ENCODE measurements at places on chromosomes 6 and 20.

GRCh38 chr20:63499338-63499969 is 571 bp upstream of the EEF1A2 start:
- no peak for DNase-seq

- DNase-seq: no peak
Observed at GRCh38 chr6:157684620-157685299, 138.3 kb upstream of the SNX9 start.

GRCh38 chr6:142932889-142933288 is 12.1 kb downstream of the HIVEP2 start:
- no peak for DNase-seq

GRCh38 chr20:10603971-10604864 is 69.6 kb downstream of the JAG1 start:
- DNase-seq: no peak

GRCh38 chr6:68634726-68635411 is at the start of gene ADGRB3:
Gene ADGRB3 (plus strand): TSS chr6:68635282. CDS start chr6:68638676, 3,394 bp downstream.
- DNase-seq: no peak

- DNase-seq: no peak
Observed at GRCh38 chr6:123898665-123899064, 95.0 kb downstream of the NKAIN2 start.

GRCh38 chr6:135233686-135234491 is 52.8 kb downstream of the MYB start:
- no peak for DNase-seq

DNA sequence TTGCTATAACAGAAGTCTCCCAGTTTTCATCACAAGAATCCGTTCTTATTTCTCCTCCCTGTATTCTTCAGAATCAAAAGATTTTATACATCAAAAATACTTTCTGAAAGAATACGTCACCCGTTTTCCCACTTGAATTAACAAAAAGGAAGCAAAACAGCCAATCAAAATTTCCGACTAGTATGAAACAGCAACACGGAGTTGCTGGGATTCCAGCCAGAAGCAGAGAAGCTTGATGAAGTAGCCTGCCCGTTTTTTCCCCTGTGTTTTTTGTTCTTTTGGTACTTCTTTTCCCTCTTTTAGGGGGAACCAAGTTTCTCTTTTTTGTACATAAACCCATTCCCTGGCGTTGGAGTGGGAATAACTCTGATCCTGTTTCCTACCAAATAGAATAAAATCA is 14.6 kb downstream of the TXLNB start:
- DNase-seq: no peak

DNA sequence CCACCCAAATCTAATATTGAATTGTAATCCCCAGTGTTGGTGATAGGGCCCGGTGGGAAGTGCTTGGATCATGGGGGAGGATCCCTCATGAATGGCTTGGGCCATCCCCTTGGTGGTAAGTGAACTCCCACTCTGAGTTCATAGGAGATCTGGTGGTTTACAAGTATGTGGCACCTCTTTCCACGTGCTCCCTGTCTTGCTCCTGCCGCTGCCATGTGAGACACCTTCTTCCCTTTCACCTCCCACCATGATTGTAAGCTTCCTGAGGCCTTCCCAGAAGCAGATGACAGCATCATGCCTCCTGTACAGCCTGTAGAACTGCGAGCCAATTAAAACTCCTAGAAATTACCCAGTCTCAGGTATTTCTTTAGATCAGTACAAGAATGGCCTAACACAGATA is 150.8 kb downstream of the SH3BGRL2 start:
- DNase-seq: no peak

DNA sequence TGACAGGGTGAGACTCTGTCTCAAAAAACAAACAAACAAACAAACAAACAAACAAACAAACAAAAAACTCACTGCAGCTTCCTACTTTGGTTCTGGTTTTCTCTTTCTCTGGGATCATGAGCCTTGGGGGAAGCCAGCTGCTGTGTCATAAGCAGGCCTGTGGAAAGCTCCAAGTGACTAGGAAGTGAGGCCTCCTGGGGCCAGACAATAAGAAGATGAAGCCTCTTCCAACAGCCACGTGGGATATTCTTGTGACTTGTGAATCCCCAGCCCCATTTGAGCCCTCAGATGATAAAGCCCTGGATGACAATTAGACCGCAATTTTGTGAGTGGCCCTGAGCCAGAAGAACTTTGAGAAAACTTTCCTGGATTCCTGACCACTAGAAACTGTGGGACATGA is 11.4 kb downstream of the HLA-A start:
- DNase-seq: no peak

DNA sequence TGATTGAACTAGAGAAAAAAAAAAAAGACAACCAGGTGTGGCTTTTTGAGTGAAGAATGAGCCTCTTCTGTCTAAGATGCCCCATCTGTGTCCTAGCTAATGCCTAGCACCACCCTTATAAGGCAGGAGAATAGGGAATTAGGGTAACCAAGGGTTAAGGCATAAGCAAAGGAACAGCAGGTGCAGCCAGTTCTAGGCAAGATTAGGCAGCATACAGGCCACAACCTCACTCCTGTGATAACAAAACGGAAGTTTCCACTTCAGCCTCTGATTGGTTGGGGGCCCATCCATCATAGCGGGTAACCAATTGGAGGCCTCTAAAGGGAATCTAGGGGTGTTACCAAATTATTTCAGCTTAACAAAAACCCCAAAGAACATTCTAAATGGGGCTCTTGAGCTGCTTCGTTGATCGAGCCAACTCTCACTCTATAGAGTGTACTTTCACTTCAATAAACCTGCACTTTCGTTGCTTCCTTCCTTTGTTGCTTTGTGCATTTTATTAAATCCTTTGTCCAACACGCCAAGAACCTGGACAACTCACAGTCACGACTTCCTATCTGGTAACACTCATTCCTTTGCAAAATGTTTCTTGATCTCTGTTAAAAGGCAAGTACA is 61.9 kb upstream of the TAGAP start:
- DNase-seq: peak; percentile 83

DNA sequence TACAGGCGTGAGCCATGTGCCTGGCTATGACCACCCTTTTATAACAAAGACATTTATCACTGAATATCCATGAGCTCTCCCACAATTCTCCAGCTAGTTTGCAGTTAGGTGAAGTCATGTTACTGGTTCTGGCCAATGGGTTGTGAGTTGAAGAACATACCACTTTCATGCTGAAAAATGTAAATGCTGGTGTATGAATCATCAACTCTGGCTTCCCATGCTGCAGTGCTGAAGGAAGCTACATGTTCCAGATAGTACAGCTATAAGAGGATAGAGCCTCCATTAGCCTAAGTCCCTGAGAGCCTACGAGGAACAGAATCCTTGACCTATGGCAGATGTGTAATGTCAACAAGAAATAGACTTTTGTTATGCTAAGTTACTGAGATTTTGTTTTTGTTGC is 180.4 kb downstream of the BTBD9 start:
- DNase-seq: no peak

DNA sequence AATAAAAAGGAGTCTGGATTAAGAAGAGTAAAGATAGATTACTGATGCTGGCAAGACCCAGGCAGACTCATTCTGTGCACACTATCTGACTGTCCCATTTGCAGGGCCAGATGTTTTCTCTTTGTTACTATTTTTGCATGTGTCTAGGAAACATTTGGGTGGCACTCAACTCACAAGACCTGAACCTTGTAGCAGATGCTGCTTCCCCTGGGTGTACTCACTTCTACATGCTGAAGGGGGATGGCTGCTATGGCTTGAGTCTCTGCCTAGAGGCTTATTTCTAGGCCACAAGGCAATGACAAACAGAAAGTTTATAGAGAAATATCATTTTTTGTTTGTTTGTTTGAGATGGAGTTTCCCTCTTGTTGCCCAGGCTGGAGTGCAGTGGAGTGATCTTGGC is 351.4 kb downstream of the FOXA2 start:
- no peak for DNase-seq

DNA sequence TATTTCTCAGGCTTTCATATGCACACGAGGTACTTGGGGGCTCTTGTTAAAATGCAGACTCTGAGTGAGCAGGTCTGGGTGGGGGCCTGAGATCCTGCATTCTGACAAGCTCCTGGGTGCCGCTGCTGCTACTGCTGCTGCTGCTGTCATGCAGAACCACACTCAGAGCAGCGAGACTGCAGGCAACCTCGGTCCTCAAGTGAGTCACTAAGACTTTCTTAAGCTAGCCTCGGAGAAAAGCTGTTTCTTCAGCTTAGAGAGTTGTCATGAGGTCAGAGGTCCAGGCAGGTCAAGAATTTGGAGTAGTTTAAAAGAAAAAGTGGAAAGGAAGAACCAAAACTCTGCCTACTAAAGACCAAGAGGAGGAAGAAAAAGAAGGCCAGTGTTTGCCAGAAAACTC is 92.9 kb downstream of the SPTLC3 start:
- no peak for DNase-seq

- DNase-seq: no peak
Observed at GRCh38 chr20:59137532-59137931, 26.1 kb upstream of the ZNF831 start.

GRCh38 chr6:1986454-1987243 is 258.8 kb downstream of the GMDS start:
- DNase-seq: no peak

DNA sequence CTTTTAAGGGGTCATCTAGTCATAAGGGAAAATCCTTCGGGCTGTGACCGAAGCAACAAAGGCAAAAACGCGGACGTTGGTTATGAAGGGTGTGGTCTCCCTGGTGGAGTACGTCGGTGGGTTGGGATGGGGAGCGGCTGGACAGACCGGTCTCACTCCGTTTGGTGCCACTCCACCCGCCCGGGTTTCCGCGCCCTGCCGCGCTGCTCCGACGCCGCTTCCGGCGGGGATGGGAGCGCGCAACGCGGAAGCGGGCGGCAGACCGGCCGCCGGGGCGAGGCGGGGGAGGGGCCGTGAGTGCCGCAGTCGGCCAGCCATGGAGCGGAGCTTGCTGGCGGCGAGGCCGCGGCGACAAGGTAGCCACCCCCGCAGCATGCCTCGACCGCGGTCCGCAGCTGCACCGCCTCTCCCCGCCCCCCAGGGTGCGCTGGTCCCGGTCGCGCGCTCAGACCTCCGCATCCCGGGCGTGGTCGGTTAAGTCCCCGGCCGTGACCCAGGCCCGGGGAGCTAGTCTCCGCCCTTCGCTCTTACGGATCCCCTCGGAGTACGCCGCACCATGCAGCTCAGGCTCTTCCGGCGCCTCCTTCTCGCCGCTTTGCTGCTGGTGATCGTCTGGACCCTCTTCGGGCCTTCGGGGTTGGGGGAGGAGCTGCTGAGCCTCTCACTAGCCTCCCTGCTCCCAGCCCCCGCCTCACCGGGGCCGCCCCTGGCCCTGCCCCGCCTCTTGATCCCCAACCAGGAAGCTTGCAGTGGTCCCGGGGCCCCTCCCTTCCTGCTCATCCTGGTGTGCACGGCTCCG is at the start of gene B3GALT4:
B3GALT4 (plus strand) TSS at position 260 of the 799 bp plus-strand sequence; CDS start at position 557, 297 bp downstream.
- peak; percentile 57 for DNase-seq

DNA sequence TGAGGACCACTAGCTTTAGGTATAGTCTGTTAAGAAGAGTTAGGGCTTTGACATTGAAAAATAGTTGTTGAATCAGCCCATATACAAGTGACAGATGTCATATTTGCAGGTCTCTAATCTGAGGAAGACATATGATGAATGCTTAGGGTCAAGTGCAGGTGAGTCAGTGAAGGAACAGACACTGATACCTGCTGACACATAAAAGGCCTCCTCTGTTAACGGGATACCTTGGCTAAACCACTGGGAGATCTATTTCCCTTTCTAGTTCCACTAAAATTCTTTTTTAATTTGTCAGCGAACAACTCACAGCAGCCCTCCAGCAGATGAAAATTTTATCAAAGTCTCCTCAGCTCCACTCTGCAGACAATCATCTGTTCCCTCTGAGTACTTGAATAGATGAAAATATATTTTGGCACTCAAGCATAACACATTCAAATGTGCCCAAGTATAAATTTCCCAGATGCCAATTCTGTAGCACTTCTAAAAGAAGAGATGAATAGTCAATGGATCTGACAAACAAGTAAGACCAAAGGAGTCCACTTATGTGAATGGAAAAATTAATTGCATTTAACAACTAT is 154.0 kb downstream of the KIF16B start:
- DNase-seq: no peak

DNA sequence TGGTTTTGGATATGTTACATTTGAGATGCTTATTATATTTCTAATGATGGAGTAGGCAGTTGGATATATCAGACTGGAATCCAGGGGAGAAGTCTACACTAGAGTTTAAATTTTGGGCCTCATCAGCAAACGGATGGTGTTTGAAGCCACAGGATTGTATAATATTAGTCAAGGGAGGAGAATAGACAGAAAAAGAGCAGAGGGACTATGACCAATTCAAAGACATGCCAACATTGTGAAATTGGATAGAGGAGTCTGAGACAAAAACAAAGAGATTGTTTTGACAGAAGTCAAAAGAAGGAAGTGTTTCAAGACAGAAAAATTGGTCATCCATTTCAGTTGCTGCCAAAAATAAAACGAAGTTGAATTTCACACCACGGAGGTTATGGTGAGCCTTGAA is 66.5 kb downstream of the NOX3 start:
- no peak for DNase-seq

GRCh38 chr6:166470029-166470862 is 87.5 kb upstream of the MPC1 start:
- DNase-seq: no peak

DNA sequence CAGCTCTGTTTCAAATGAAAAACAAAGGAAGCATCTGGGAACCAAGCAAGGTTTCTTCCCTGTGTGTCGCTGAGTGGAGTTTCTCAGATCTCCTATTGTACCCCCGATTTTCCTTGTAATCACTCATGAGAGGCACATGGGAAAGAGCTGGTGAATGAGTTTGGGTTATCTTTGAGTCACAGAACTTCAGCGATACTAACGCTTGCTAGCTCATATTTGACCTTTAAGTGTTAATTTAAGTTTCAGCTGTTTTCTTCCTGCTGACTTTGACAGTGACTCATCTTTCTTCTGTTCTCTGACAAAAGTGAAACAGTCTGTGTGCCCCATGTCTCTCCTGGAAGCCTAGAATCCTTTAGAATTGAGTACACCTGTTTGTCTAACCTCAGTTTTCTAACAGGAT is 261.1 kb upstream of the RGS17 start:
- no peak for DNase-seq

DNA sequence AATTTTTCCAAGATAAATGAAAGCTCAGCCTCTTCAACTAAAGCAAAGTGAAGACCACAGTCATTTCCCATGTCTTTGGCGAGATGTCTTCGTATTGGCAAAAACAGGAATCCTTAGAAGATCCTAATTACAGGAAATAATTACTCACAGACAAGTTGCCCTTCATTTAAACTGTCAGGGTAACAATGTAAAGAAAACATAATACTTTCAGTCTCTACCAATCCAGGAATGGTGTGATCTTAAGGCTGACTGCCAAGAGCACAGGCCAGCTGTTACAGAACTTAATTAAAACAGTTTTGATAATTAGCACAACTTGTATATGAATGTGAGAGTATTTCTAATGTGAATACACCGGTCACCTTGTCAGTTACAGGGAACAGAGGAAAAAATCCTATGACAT is 292.2 kb downstream of the PACRG start:
- no peak for DNase-seq

- DNase-seq: no peak
Observed at GRCh38 chr6:10586302-10586701, 65.2 kb downstream of the GCNT2 start.

- DNase-seq: no peak
Observed at GRCh38 chr6:149026530-149026942, 279.7 kb downstream of the UST start.
